ENCODE measurements at places on chromosomes 16 and 17. TPM values are rescaled to one million over a fixed set of nuclear protein-coding genes. Genes with fewer than 3 reads are reported as not detected.

DNA sequence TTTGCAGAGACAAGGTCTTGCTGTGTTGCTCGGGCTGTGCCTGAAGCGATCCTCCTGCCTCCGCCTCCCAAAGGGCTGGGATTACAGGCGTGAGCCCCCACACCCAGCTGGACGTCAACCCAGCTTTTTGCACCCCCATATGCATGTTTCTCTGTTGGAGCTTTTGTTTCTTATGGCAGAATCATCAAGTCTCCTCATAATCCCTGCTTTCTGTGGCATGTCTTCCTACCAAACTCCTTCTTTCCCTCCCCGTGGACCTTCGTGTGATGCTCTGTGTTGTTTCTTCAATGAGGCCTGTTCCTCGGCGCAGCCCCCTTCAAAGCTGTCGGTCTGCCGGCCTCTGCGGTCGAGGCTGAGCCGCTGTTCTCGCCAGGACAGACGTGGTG, 71.6 kb downstream of the METRNL start:
- DNase-seq, result no peak

DNA sequence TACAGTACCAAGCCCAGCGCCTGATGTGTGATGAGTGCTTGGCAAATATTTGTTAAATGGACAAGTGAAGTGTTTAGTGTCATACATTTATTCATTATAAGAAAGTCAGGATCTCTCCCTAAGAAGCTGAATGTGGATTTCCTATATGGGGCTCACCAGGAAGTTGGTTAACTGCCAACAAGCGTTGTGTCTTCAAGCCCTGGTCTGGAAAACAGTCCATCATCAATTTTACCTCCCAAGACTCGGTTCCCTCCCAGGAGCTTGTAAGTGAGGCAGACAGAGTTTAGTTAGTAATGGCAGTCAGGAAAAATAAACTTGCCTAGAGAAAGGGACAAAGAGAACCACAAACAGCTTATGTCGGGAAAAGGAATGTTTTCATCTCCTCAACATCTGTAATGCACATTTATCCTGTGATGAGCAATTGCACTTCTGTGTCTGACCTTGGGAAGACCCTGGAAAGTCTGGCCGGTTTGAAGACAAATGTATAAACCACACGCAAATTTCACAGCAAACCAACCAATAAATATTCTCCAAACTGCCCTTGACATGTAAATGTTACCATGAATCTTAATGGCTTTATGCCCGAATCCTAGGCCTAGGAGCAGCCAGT, 28.3 kb downstream of the C16orf95 start:
- DNase-seq, result no peak

DNA sequence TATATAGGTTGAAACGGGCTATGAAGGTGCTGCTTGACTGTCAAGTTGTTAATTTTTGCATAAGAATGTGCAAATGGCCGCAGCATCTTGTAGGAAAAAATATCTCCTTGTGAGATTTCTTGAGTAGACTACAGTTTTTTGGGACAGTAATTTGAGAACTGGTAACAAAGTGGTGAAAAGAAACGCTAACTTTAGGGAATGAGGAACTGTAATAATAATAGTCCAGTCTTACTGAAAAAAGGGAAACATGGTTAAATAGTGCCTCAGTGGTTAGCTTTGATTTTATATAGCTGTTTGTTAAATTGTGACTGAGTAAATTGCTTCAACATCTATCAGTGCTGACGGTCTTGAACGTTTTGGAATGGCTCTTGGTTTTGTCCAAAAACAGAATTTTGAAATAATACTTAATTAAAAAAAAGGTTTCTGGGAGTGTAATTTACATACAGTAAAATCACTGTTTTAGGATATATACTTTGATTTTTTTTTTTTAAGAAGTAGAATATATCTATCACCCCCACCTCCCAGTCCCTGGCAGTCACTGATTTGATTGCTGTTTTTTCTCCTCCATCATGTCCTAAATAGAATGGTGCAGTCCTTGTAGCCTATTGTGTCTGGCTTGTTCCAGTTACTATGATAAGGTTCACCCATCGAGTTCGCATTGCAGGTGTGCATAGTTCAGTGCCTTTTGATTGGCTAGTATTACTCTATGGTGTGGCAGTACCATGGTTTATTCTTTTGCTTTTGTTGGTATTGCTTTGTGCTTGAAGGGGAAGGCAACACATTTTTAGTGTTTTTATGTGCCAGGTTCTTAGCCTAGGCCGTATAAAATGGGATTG, 2.8 kb downstream of the HAPSTR1 start:
- DNase-seq, result no peak

DNA sequence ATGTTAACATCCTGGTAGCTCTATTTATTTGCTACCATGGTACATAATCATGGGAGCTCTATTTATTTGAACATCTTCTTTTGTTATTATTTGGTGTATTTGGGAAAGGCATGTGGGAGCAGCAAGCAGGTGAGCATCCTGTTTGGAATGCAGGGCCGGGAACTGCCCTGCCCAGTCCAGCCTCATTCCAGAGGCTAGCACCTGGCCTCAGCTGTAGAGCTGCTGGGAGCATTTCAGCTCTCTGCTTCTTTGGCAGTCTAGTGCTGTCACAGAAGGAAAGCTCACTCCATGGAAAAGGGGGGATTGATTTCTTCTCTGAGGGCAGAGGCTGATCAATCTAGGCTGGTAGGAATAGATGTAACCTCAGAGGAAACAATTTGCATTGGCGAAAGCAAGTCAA, 112.5 kb downstream of the WWOX start:
- no peak for DNase-seq

DNA sequence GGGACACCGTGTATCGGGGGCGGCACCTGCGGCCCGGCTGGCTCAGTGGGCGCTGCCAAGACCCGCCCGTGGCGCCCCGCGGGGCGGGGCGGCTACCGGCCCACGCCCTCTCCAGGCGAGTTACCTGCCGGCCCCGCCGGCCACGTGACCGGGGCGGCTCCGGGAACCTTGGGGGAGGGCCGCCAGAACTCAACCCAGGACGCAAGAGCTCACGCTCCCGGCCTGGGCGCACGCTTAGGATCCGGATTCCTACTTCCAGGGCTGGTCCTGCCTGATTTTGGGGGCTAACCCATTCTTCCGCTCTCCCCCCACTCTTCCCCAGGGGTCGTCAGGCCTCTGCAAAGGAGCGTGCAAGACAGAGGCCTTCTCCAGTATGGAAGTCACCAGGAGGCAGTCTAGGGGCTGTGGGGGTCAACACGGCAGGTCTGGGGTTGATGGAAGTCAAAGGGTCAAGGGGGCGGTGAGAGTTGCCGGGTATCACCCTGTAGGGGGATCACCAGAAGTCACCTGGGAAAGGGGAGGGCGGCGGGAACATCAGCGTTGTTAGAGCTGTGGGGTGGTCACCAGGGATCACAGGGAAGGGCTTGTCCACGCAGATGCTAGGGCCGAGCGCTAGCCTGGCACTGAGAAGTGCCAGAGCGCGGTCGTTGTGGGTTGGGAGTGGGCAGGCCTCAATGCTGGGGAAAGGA, 354 bp upstream of the ESRP2 start:
- no peak for DNase-seq

DNA sequence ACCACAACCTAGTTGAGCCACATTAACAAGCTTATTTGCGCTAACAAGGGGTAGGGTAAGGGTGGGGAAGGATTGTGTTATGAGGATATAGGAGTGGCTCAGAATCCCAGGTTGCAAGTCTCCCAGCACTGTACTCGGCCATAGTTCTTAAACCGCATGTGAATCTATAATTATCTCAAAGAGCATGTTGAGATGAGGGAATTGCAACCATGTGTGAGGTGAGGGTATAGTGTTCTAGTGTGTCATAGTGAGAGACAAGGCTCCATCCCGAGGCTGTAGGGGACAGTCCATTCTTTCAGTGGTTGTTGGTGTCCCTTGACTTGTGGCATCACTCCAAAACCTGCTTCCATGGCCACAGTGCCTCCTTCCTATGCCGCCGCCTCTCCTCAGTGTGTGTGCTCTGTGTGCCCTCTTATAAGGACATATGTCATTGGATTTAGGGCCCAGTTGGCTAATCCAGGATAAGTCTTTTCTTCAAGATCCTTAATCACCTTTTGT, 22.7 kb upstream of the ATP5MC1 start:
- no peak for DNase-seq

GRCh38 chr17:60989379-60989778, 311.7 kb downstream of the BCAS3 start:
- DNase-seq, result no peak

GRCh38 chr17:60526726-60527125, 684 bp upstream of the APPBP2 start:
- no peak for DNase-seq

DNA sequence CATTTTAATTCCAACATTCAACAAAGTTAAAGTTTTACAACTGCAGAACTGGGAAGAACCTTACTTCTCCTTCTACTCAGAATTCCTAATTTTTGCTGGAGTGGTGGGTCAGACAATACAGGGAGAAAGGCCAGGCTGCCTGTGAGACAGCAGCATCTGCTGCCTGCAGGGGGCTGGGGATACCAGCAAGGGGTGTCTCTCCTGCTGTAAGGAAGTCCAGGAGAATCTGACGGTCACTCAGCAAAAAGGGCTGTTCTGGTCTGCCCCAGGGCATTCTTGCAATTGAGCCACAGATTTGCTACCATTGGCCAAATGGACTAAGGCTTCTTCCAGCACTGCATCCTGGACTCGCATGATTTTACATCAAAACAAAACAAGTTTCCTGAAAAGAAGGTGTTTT, 426.6 kb upstream of the CDH11 start:
- DNase-seq, result no peak

DNA sequence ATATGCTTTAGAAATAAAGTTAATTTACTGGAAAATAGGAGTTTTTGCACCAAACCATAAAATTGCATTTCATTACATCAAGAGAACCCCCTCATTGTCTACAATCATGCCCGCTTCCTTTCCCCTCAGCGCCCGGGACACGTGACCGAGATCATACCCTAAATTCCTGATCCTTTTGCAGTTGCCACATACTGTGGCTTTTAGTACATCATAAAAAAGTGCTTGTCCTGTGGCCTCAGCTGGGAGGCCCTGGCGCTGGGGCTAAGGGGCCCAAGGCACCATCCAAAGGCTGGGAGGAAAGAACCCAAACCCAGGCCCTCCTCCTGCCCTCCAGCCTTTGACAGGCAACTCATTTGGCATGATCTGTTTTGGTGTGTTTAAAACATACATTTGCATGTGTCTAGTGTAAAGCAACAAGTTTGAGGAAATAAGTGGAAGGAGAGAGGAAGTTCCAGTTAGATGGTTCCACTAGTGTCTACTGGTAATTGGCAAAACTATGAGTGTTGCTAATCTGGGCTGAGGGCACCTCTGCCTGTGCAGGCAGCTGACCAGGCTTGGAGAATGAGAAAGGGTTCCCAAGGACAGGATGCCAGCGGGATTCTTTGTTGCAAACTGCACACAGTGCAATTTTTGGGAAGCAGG, 6.0 kb downstream of the CDK5R1 start:
- DNase-seq, result no peak

NPIPB6 gene
- 0.46 TPM for total RNA-seq

DNASE1L2 gene
- 0.89 TPM for total RNA-seq

LRRC36 gene
- 0.36 TPM for total RNA-seq

Measured in Daoy (cell line).